Mesendoderm (in vitro differentiated cells): ENCODE measurements at places on chromosomes 2 and 18.

- no peak for DNase-seq
These were observed 31.0 kb downstream of the ABCA12 start for GRCh38 chr2:215107216-215108056.

DNA sequence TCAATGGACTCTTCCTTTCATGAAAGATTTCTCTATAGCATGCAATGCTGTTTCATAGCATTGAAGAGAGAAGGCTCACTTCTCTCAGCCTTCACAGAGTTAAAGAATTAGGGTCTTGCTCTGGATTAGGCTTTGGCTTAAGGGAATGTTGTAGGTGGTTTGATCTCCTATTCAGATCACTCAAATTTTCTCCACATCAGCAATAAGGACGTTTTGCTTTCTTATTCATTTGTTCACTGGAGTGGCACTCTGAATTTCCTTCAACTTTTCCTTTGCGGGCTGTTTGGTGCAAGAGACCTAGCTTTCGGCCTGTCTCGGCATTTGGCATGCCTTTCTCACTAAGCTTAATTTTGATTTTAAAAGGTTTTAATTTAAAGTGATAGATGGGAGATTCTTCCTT lies 131.6 kb downstream of the RBMS1 start:
- DNase-seq: no peak

DNA sequence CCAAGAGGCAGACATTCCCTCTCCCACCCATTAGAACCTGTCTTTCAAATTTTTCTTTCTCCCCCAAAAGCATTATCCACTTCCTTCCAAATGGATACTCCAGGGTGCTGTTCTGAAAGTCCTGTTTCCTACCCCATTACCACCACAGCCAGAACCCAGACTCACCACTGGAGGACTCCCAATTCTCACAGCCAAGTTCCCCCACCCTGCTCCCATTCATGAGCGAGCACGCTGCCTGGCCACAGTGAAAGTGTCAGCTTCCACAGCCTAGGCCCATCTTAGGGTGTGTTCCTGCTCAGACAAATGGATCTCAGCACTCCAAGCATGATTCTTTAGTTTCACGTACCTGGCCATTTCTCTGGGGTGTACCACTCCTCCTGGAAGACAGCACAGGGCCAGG lies 3.8 kb upstream of the ANKRD53 start:
- DNase-seq: no peak

GRCh38 chr18:12517142-12517825 lies 109.6 kb downstream of the PRELID3A start:
- no peak for DNase-seq

GRCh38 chr2:59713577-59713976 lies 839.9 kb downstream of the BCL11A start:
- DNase-seq: no peak

DNA sequence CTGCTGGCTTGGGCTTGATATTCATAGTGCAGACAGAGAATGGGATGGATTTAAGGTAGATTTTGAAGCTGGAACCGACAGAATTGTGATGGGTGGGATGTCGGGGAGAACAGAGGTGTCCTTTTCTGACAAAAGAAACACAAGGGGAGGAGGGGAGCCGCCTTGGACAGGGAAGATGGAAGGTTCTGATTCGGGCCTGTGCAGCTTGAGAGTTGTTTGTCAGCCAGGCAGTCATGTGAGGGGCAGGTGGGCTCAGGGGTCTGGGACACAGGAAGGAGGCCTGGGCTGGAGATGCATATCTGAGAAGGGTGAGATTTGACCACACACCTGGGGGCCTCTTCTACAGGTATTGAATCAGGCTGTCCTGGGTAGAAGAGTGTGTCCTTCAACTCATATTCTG lies 41.4 kb downstream of the NPAS2 start:
- DNase-seq: no peak
